ENCODE measurements at places on chromosomes 5 and 9. TPM values are rescaled to one million over a fixed set of nuclear protein-coding genes. Genes with fewer than 3 reads are reported as not detected.

FAM169A gene
- total RNA-seq = 2.3 TPM

NR6A1 gene
- total RNA-seq = 2.6 TPM

IL13 gene
- total RNA-seq = not detected

SPINK7 gene
- not detected for total RNA-seq

APBA1 gene
- 2.5 TPM for total RNA-seq

ABITRAM gene
- total RNA-seq = 5.7 TPM

DNA sequence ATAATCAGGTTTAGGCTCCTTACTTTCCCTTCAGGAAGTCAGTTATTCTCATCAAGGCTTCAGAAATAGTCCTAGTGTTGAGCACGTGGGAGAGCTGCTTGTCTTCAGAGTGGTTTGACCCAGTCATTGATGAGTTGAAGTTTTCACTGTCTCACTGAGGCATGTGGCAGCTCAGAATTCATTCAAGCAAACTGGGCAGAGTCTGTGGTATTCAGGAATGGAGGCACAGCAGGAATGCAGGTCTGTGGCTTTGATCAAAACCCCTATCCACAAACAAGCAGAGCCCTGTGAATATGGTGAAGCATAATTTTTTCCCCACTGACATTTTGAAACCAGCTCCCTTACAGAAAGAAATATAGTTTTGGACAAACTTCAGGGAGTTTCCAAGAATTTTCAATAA lies 207.3 kb downstream of the CD180 start:
- no peaks in the 10 kb centered on the region for H3K4me1 ChIP-seq
- no peak overlapping the region for H3K4me3 ChIP-seq
- no peaks in the 10 kb centered on the region for H3K36me3 ChIP-seq
- no peaks in the 10 kb centered on the region for H3K27me3 ChIP-seq
- no peak overlapping the region for H3K27ac ChIP-seq
- DNase-seq = no peak

GRCh38 chr5:108753331-108753730 lies 5.6 kb downstream of the FER start:
- no peak overlapping the region for H3K27ac ChIP-seq
- no peaks in the 10 kb centered on the region for H3K4me1 ChIP-seq
- H3K27me3 ChIP-seq = no peaks in the 10 kb centered on the region
- no peak for DNase-seq
- no peak overlapping the region for H3K4me3 ChIP-seq

DNA sequence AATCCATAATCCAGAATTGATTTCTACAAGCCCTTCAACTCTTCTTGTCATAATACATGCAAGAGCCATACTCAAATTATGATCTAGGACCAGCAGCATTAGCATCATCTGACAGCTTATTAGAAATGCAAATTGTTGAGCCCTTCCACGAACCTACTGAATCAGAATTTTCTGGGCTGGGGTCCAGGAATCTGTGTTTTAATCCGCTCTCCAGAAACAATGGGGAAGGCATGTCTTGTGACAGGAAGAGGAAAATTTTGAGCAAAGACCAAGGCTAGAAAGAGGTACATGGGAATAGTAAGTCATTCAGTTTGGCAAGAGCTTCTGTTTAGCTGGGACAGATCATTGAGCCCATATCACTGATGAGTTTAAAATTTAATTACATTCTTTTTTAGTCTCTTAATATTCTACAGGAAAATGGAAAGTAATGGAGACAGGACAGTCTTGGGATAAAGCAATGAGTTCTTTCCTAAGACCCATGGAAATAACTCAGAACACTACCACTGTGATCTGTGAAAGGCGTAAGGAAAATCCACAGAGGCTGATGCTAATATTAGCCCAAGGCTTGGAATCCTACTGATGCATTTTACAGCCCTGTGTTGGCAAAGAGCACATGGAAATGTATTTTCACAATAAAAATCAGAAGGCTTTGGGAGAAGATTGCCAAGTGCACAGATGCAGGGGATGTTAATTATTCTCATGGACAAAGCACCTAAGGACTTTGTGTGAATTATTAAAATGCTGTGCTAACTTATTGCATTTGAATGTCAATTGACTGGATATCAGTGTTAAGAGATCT lies 73.7 kb upstream of the STK32A start:
- DNase-seq = no peak
- H3K27ac ChIP-seq = no peak overlapping the region
- H3K36me3 ChIP-seq = no peaks in the 10 kb centered on the region
- H3K4me1 ChIP-seq = no peaks in the 10 kb centered on the region
- no peak overlapping the region for H3K4me3 ChIP-seq

GRCh38 chr5:148765061-148765460 lies 61.4 kb upstream of the ADRB2 start:
- H3K27me3 ChIP-seq = no peaks in the 10 kb centered on the region
- H3K4me3 ChIP-seq = no peak overlapping the region
- H3K27ac ChIP-seq = no peak overlapping the region
- H3K36me3 ChIP-seq = no peaks in the 10 kb centered on the region
- no peak for DNase-seq

DNA sequence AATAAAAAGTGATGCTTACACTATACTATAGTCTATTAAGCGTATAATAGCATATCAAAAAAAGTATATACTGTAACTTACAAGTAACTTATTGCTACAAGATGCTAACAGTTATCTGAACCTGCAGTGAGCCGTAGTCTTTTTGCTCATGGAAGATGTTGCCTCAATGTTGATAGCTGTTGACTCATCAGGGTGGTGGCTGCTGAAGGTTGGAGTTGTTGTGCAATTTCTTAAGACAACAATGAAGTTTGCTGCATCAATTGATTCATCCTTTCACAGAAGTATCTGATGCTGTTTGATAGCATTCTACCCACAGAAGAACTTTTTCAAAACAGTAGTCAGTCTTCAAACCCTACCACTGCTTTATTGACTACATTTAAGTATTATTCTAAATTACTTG lies 7.8 kb upstream of the C9orf40 start:
- H3K4me3 ChIP-seq = no peak overlapping the region
- no peaks in the 10 kb centered on the region for H3K4me1 ChIP-seq
- no peak for DNase-seq

- DNase-seq = no peak
- no peaks in the 10 kb centered on the region for H3K4me1 ChIP-seq
- H3K4me3 ChIP-seq = no peak overlapping the region
- no peaks in the 10 kb centered on the region for H3K36me3 ChIP-seq
Observed at GRCh38 chr5:68137511-68138140, 77.9 kb upstream of the PIK3R1 start.

DNA sequence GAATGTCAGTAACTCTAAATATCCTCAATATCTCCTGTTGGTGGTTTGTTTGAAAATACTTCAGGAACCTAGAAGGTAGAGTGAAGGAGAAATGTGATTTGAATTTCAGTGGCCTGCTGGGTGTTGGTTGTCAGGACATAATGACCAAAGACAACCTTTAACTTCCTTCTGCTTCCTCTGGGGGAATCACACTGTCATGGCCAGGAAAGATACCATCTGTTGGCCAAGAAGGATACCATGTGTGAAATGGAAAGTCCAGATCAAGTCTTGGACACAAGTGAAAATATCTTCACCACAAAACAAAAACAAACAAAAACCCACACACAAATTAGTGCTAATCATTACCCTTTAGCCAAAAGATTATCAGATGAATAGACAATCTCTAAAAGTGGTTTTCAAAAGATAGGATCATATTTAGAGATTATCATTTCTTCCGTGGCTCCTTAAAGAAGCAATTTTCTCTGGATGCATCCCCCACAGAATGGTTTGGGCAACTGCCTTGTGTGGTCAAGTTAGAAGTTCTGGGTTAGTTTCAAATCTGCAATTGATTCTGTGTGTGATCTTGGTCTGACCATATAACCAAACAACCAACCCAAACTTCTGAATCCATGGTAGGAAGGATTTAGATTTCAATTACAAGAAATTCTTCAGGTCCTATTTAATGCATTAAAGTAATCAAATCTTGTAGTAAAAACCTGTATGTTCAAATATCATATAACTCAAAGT lies 1.6 kb downstream of the C1QTNF3 start:
- H3K27ac ChIP-seq = no peak overlapping the region
- no peaks in the 10 kb centered on the region for H3K27me3 ChIP-seq
- H3K4me3 ChIP-seq = no peak overlapping the region
- H3K36me3 ChIP-seq = no peaks in the 10 kb centered on the region
- peaks cover 5% of the 10 kb centered on the region for H3K4me1 ChIP-seq

DNA sequence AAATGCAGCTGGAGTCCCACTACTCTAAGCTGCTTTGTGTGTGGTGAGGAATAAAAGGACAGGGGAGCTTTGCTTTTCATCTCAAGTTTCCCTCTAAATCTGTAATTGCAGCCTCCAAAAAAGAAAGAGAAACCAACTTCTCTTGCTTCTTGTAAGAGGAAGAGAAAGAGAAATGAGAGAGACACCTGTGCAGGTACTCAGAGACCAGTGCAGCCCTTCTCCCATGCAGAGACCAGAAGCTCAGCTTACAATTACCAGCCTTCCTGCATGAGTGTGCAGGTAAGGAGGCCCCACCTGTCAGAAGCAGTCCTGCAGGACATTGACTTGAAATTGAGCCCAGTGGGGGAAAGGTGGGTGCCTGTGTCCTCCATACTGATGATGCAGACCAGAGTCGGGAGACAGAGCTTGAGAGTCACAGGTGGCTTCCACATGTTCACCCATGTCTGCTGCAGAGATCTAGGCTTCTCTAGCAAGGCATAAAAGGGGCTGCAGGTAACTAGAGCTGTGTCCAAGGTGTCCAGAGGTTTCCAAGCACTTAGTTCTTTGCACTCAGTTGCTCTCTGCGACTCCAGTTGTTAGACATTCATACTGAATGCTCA lies 15.3 kb upstream of the MED10 start:
- H3K27me3 ChIP-seq = no peaks in the 10 kb centered on the region
- H3K27ac ChIP-seq = no peak overlapping the region
- H3K36me3 ChIP-seq = no peaks in the 10 kb centered on the region
- H3K4me1 ChIP-seq = no peaks in the 10 kb centered on the region
- H3K4me3 ChIP-seq = no peak overlapping the region
- DNase-seq = no peak

DNA sequence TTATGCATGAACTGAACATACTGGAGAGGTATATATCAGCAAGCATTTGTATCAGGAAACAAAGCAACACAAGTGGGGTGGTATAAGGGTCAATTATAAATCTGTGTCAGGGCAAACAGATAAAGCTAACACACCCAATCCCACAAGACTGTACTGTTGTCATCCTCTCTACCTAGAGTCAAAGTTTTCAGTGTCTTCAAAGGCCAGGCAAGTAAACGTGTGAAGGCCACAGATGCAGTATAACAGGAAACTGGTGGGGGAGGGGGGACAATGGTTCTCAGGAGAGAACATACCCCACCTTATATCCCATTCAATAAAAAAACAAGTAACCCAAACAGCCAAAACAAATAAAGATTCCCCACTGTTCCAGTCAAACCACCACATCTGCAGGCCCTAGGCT lies 22.1 kb downstream of the ELP1 start:
- DNase-seq = no peak
- no peak overlapping the region for H3K4me3 ChIP-seq

GRCh38 chr5:178432421-178433272 lies 157.5 kb downstream of the COL23A1 start:
- no peak overlapping the region for H3K27ac ChIP-seq
- peaks cover 3% of the 10 kb centered on the region for H3K4me1 ChIP-seq
- DNase-seq = no peak
- no peaks in the 10 kb centered on the region for H3K36me3 ChIP-seq
- no peaks in the 10 kb centered on the region for H3K27me3 ChIP-seq

DNA sequence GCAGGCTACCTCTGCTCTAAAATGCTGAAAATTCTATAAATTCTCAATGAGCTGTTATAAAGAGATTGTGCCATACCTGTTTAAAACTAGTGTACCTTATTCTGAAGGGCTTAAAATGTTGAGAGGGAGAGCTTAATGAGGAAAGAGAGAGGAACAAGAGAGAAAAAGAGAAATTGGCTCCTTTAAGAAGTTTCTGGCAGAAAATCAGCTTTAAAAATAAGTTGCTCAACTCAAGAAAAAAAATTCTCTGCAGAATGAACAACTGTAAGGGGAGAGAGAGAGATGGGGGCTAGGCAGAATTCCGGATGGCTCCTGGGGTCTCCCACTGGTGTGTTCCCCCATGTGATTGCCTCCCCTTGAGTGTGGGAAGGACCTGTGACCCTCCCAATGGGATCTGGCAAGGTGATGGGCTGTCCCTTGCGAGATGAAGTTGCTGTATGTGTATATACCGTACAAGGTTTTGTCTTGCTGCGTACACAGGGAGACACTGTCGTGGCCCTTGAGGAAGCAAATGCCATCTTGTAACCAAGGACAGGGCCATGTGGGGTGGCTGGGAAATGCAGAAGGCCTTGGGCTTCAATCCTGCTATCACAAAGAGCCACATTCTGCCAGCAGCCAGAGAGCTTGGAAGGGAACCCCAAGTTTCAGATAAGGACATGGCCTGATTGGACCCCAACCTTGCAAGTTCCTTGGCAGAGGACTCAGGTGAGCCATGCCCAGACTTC lies 64.3 kb upstream of the S1PR3 start:
- H3K36me3 ChIP-seq = no peaks in the 10 kb centered on the region
- no peak overlapping the region for H3K27ac ChIP-seq
- no peak for DNase-seq
- no peaks in the 10 kb centered on the region for H3K27me3 ChIP-seq

DNA sequence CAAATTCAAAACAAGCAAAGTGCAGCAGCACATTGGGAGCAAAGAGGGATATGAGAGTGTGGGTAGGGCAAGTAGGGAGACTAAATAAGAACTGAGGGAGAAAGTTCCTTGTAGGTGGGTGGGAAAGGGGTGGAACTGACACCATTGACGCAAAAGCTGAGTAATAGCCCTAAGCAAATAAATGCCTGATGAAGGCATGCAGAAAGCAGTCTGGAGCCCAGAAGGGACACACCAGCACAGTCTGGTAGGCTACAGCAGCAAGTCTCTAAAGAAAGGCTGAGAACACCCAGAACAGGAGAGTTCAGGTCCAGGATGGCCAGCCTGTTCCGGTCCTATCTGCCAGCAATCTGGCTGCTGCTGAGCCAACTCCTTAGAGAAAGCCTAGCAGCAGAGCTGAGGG lies at the start of gene INSL4:
TSS of gene INSL4 (plus strand) at position 208 of the 400 bp plus-strand sequence. CDS start at position 313, 105 bp downstream.
- no peaks in the 10 kb centered on the region for H3K4me1 ChIP-seq
- no peak within 1 kb of the TSS for H3K4me3 ChIP-seq
- no peaks in the 10 kb centered on the region for H3K36me3 ChIP-seq
- H3K27me3 ChIP-seq = no peaks in the 10 kb centered on the region

GRCh38 chr9:77163884-77164283 lies 13.4 kb upstream of the VPS13A start:
- no peak overlapping the region for H3K27ac ChIP-seq
- no peaks in the 10 kb centered on the region for H3K36me3 ChIP-seq
- H3K4me1 ChIP-seq = no peaks in the 10 kb centered on the region
- H3K27me3 ChIP-seq = no peaks in the 10 kb centered on the region
- no peak overlapping the region for H3K4me3 ChIP-seq
- no peak for DNase-seq

DNA sequence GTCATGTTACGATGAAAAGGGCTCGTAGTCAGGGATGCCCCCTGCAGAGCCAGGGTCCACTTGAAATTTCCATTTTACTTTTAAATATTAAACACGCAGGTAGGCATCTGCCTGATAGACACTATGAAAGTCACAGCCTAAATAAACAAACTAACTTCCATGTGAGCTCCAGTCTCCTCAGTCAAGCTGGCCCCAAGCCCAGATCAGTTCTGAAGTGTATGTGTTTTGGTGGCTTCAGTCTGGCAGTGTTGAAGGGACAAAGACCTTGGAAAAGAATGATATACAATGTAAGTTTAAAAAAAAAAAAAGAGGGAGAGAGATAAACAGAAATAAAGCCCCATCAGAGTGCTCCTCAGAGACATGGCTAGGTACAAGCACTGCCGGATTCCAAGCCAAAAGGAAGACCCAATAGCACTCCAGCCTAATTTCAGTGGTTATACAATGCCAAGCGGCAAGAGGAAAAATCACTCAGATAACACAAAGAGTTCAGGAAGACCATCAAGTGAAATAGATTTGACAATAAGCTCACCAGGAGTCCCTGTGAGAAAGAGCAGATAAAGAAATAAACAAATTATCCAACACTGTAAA lies 181.0 kb downstream of the BNC2 start:
- no peak overlapping the region for H3K27ac ChIP-seq
- no peaks in the 10 kb centered on the region for H3K36me3 ChIP-seq
- DNase-seq = peak; percentile 20
- no peak overlapping the region for H3K4me3 ChIP-seq
- no peaks in the 10 kb centered on the region for H3K4me1 ChIP-seq
